Trophoblast cell (in vitro differentiated cells and primary cell): ENCODE measurements at places on chromosomes 1 and 21.

DNA sequence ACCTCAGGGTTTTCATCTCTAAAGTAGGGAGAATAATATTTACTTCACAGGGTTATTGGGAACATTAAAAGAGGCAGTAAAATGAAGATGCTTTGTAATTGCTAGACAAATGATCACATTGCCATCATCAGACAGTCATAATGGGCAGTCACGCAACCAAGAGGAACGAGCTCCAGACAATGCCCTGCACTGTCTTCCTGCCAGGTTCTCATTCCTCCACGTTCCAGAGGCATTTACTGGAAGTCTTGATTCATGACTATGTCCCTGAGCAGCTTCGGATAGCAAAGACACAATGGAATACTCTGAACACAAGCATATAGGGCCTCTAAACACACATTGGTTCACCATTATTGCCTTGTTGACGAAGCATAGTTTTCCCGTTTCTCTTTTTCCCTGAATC lies 389.7 kb downstream of the NTNG1 start:
- no peak for DNase-seq

DNA sequence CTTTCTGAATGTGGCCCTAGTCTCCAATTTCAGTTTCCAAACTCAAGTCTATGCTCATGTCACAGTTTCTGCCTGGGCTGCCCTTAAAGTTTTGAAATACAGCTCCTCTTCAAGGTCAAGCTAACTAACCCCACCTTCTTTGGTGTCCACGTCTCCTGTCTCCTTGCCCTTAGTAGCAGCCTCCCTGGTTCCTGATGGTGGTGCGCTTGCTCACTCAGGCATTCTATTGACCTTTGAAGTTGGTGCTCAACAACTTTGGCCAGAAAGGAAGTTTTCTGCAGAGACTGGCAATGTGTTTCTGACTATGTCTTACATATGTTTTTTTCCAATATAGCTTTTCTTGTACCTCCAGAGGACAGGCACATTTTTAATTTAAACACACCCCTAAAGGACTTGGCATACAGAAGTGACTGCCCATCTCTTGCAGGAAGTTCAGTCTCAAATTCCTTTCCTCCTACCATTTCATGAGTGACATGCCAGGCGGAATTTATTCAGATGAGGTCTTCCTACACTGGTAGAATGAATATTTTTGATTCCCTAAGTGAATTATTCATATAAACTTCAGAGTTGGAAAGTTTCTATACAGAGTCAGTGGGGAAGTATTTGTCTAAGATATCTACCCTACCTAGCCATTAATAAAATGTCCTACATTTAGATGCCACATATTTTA lies 364.3 kb upstream of the USP24 start:
- DNase-seq = no peak

GRCh38 chr1:156151093-156151688 lies 2.2 kb upstream of the SEMA4A start:
- peak; percentile 67 for DNase-seq

DNA sequence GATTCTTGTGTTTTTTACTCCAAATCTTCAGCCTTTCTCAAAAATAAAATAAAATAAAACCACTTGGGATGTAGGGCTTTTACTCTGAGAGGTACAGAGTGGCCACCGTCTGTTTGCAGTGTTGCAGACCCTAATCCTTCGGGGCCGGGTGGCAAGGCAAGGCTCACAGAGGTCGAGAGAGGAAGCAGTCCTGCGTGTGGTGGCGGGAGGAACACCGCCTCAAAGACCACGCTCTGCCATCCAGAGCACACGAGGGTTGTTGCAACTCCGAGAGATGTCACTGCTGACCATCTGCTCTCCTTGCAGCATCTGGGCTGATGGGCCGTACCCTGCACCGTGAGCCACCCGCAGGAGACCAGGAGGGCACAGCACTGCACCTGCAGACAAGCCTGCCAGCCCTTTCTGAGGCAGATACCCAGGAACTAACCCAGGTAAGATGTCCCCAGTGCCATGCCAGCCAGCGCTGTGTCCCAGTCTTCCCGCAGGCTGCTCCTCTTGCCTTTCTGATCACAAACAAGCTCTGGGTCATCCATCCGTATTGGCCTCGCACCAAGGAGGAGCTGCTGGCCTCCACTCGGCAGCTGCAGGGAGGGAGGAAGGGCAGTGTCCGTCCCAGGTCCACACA lies 31.5 kb downstream of the SNAP47 start:
- no peak for DNase-seq

GRCh38 chr21:46215436-46216131 lies 13.0 kb downstream of the LSS start:
- DNase-seq = no peak

- no peak for DNase-seq
These were observed 801 bp upstream of the DDAH1 start for GRCh38 chr1:85465786-85466134.

DNA sequence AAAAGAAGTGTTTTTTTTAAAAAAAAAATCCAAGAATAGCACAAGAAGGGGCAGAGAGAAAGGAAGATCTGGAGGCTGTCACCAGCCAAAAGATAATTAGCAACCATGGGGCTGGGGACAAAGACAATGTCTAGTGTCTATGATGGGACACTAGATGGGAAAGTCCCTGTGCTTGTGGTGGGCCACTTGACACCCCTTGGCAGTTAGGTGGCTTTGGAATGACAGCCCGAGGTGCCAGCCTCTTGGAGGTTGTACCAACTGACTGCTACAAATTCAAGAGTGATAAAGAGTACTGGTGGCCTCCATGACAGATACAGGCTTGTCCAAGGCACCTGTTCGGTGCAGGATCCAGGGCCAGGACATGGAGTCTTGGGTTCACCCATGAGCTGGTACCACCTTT lies 21.6 kb downstream of the ATP2B4 start:
- no peak for DNase-seq

DNA sequence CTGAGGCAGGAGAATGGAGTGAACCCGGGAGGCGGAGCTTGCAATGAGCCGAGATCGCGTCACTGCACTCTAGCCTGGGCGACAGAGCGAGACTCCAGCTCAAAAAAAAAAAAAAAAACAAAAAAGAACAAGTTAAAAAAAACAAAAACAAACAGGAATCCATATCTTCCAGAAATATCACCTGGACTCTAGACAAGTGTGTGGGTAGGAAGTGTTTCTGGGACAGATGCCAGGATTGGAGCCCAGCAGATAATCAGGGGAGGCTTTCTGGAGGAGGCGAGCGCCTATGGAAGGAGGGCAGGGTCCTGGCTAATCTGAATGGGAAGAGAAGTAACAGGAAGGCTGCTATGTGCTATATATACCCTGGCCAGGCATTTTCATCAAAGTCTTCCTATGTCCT lies 43.6 kb upstream of the SYNC start:
- DNase-seq = no peak

GRCh38 chr1:227785805-227786671 lies 29.4 kb upstream of the PRSS38 start:
- no peak for DNase-seq

- DNase-seq = no peak
These were observed 249.1 kb upstream of the NR5A2 start for GRCh38 chr1:199778324-199778955.

- no peak for DNase-seq
These were observed 104.7 kb downstream of the POFUT2 start for GRCh38 chr21:45182958-45183357.

- DNase-seq = peak; percentile 95
These were observed 3.5 kb upstream of the TRIT1 start for GRCh38 chr1:39886757-39887231.

DNA sequence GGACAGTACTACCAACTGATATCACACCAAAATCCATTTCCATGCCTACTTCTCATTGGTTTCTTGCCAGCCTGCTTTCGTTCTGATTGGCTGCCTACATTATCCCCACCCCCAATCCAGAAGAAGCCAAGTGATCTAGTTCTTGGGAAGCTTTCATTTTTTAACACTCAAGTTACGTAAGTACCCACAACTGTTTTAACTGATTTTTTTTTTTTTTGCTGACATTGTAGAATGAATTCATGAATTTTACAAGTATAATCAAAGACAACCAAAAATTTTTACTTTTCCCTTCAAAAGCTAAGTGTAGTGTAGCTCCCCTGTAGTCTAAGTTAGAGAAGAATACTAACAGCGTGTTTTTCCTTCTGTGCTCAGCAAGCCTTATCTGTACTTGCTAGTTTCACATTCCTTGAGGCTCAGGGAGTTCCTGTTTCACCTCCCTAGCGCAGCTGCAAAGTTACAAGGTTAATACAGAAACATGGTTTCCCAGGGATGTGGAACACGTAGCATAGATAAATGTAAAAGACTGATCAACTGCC lies at the start of gene SLC9C2:
TSS of gene SLC9C2 (minus strand) at position 17 of the 536 bp plus-strand sequence. CDS start 1,296 bp downstream, outside the sequence.
- DNase-seq = peak; percentile 8

GRCh38 chr1:40978886-40979240 lies 633 bp upstream of the CTPS1 start:
- DNase-seq = no peak

- DNase-seq = peak; percentile 4
These were observed 563 bp upstream of the NFIA start for GRCh38 chr1:61081686-61082310.

DNA sequence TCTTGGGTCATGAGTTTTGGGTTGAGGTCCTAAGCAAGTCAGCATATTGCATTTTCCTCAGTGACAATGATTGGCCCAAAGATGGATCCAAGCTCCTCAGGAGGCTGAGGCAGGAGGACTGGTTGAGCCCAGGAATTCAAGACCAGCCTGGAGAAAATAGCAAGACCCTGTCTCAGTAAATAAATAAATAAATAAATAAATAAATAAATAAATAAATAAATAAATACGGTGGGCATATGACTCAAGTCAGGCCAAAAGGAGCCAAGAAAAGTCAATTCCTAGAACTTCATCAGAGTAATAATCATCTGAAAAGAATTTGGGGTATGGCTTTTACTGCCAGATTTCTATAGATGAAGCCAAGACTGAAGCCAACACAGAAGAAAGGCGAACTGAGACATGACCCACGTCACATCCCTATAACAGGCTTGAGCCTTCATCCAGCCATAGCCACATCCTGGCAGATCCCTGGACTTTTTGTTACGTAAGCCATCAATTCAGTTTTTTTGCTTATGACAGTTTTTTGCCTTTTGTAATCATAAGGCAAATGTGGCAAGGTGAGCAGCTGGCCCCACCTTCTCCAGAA lies 88.5 kb upstream of the NFASC start:
- DNase-seq = no peak

DNA sequence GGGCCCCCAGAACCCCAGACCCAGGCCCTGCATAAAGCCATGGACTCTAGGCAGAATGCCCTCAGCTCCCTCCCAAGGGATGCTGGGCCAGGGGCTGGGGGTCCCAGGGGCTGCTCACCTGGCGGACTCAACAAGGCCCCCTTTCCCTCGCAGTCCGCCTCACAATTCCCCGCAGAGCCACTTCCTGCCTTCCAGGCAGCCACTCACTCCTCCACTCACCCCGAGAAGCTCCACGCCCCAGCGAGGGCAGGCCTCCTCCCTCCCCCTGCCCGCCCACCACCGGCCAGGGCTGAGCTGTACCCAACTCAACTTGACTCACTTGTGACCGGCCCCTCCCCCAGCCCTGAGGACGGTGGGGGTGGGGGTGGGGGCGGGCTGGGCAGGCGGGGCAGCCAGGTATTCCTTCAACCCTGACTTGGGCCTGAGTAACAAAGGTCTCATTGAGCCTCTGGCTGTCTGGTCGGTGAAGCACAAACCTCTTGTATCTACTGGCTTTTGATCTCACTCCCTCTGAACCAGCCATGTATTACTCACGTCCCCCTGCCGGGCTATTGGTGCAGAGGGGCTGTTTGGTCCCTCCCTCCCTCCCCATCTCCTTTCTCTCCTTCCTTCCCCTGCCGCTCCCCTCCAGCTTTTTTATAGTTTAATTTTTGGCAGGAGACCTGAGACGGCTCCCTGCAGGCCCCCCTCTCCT lies 5.9 kb downstream of the BLACAT1 start:
- DNase-seq = no peak

- DNase-seq = no peak
These were observed 1.9 kb downstream of the SLC39A1 start for GRCh38 chr1:153961421-153961820.
